ENCODE measurements at places on chromosomes 13 and 19. TPM values are rescaled to one million over a fixed set of nuclear protein-coding genes. Genes with fewer than 3 reads are reported as not detected.

The ZNF723 gene
- not detected for total RNA-seq

The BTBD2 gene
- 41.2 TPM for total RNA-seq

The PDE4C gene
- 1.2 TPM for total RNA-seq

The CYP2F1 gene
- total RNA-seq: not detected

The ZNF91 gene
- total RNA-seq: 624 TPM

The PROZ gene
- not detected for total RNA-seq

The SH2D3A gene
- 0.82 TPM for total RNA-seq

The NR2C2AP gene
- total RNA-seq: 9.0 TPM

The ZNF180 gene
- total RNA-seq: 19.2 TPM

The LGALS14 gene
- total RNA-seq: not detected

The ZNF284 gene
- total RNA-seq: 11.8 TPM

- no peak for DNase-seq
Measured at GRCh38 chr19:41297628-41298347, 12.2 kb upstream of the CCDC97 start.

DNA sequence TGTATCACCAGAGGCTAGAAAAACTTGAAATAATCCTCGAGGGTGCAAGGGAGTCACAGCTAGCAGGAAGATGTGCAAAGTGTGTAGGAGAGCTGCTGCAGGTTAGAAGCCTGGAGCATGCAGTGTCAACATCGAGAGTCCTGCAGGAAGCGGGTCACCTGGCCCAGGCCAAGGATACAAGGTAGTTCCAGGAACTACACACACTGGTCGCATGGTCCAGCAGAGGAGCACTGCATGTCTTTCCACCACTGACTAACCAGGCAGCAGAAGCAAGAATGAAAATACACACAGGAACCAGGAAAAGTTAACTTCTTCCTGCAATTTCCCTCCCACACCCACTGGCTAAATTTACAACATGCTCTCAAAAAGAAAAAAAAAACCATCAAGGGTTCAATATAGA is 36.0 kb upstream of the MIR17HG start:
- DNase-seq: no peak

- DNase-seq: peak; percentile 79
Measured at GRCh38 chr19:55179606-55180484, at the start of gene SYT5. TSS of gene SYT5 (minus strand) at chr19:55180289. CDS start at chr19:55179041, 1,248 bp downstream.

- no peak for DNase-seq
Measured at GRCh38 chr19:15506074-15506571, 2.2 kb upstream of the CYP4F22 start.

DNA sequence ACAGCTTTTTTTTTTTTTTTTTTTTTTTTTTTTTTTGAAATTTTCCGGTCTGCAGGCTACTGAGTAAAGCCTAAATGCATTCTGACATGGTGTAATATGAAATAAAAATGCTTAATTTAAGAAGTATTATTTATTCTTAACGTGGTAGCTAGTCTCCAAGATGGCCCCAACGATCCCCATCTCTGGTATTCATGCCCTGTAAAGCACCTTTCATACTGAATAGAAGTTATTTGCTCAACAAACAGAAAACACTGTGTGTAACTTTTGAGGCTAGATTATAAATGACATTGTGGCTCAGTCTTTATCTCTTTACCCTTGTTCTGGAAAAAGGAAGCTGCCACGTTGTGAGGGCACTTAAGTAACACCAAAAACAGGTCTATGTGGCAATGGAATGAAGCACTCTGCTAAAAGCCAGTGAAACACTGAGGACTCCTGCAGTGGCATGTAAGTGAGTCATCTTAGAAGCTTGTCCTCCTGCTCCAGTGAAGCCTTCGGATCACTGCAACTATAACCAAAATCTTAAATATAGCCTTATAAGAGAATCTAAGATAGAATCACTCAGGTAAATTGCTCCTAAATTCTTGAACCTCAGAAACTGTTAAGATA is 128.7 kb downstream of the UGGT2 start:
- DNase-seq: no peak

DNA sequence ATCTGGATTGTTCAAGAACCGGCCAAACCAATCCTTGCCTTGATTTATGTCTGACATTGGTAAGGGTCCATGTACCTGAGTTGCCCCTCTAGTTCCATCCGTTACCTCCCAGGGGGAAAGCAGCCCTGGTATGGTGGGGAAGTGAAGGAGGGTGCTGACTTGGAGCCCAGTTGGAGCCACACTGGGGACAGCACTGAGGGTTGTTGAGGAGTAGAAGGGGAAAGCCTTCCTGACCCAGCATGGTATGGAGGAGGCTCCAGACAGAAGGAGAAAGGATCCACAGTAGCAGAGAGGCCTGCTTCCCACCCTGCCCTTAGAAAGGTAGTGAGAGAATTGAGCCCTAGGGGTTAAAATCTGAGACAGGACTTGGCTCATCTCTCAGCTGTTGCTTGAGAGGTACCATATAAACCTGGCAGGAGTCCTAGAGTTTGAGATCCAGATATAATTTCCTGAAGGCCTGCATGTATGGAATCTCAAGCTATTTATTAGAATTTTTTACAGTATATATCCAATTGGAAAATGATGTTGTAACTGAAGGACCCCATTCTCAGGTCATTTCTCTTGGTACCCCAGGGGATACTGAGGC is 16.7 kb upstream of the FCGBP start:
- no peak for DNase-seq

- DNase-seq: no peak
Measured at GRCh38 chr19:19406878-19407632, 1.6 kb downstream of the GATAD2A start.

DNA sequence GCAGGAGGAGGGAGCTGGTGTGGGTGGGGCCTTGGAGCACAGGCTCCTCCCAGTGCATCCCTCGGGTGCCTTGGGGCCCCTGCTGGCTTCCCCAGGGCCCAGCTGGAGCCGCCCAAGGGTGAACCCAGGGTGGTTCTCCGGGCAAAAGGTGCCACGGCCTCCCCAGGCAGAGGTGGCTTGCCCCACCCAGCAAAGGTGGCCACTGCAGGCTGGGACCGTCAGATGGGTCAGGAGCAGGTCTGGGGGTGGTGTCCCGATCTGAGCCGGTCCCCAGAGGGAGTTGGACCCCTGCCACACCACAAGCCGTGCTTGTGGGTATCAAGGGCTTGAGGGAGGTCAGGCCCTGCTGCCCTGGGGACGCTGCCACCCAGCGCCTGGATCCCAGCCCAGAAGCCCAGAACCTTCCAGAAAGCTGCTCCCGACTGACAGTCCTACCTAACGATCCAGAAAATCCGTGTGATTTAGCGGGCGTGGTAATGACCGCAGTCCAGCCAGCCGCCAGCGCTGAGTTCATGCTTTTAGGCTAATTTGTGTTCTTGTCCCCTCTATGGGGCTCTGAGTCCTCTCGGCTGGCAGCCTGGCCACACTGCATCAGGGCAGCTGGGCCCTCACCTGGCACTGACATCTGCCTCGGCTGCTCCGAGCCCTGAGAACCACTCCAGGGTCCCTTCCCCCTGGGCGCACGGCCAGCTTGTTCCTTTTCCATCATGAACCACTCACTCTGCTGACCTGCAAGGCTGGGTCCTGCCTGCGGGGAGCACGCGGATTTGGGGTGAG is 5.0 kb upstream of the GRIN3B start:
- DNase-seq: no peak

- DNase-seq: no peak
Measured at GRCh38 chr13:43543331-43543730, 243.4 kb downstream of the ENOX1 start.

DNA sequence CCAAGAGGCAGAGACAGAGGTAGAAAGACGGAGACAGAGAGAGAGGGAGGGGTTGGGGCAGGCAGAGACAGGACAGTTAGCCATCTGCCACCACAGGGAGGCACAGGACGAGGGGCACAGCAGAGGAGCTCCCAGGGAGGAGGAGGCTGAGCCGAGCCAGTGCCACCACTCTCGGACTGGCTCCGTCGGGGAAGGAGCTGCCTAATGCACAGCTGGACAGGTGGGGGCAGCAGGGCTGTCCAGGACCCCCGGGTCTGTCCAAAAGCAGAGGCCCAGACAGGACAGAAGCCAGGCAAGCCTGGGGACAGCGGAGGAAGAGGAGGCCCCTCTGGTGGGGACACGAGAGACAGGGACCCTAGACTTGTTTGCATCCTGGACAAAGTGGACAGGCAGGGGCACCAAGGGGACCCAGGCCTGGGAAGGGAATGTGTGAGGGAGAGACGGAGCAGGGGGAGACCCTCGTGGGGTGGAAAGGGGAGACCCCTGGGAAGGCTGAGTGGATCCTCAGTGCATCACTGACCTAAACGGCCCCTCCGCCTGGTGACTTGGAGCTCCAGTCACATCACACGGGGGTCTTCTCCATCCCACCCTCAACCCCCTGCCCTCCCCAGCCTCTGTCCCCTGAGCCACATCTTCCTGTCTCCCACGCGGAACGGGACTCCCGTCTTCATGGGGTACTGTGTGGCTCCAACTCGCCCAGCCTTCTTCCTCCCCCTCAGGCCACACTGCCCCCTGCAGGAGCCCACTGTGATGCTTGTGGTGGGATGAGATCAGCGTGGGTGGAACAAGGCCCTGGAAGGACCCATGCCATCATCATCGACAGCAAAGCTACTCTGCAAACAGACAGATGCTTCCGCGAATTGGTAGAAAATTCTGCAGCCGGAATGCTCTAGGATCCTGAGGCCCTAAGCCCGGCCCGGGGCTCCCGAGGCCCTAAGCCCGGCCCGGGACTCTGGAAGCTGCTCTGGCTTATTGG is 915 bp downstream of the F10 start:
- DNase-seq: no peak

- DNase-seq: no peak
Measured at GRCh38 chr19:29088761-29089160, 124.2 kb downstream of the UQCRFS1 start.

- peak; percentile 20 for DNase-seq
Measured at GRCh38 chr19:54630782-54631181, 498 bp downstream of the LILRB1 start.

GRCh38 chr19:48624791-48625723 is 5.8 kb downstream of the SPHK2 start:
- no peak for DNase-seq

DNA sequence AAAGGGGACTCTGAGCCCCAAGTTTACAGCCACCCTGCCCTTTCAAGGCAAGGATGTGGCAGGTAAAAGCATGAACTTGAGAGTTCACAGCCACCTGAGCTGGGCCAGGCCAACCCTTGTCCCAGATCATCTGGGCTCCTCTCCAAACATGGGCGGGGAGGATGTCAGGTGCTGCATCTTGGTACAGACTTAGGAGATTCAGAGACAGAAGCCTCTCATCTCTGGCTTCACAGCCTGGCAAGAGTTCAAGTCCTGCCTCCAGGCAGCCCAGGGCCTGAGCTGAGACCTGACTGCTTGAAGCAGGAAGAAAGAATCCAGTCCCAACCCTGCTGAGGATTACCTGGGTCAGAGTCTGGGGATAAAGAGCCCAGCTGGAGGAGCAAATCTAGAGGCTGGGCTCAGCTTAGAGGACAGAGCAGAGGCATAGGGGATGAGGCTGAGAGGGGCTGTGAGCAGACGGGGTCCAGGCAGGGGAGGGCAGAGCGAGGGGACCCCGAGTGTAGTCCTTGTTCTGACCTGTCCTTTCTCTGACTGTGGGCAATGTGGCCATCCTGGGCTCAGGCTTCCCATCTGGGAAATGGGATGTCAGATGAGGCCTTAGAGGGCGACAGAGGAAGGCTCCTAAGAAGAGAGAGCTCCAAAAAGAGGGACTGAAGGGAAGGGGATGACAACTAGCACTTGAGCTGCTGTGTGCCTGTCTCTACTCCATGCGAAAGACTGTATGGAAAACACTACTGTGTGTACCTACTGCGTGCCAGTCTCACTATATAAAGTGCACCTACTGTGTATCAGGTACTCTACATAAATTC is 6.6 kb upstream of the OR10H5 start:
- DNase-seq: no peak

GRCh38 chr19:8216357-8216756 is 7.2 kb downstream of the CERS4 start:
- no peak for DNase-seq

- DNase-seq: no peak
Measured at GRCh38 chr19:2883686-2884439, 16.7 kb downstream of the ZNF556 start.

GRCh38 chr19:31908496-31909225 is 436.7 kb upstream of the ZNF507 start:
- DNase-seq: no peak

DNA sequence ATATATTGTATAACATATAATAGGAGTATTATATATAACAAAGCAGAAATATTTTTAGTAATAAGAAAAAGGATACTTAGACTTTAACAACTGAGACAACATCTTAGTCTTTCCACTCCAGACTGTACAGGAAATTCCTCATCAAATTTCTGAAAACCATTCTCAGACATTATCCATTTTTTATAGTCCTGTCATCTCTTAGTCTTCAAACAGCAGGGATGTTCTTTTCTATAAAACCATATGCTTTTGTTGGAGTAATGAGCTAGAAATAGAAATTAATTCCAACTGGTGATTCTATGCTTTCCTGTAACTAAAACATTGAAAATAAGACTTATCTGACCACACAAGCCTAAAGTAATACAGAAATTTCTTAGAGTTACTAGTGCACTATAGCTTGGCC is 82.2 kb upstream of the CSNK1A1L start:
- no peak for DNase-seq

DNA sequence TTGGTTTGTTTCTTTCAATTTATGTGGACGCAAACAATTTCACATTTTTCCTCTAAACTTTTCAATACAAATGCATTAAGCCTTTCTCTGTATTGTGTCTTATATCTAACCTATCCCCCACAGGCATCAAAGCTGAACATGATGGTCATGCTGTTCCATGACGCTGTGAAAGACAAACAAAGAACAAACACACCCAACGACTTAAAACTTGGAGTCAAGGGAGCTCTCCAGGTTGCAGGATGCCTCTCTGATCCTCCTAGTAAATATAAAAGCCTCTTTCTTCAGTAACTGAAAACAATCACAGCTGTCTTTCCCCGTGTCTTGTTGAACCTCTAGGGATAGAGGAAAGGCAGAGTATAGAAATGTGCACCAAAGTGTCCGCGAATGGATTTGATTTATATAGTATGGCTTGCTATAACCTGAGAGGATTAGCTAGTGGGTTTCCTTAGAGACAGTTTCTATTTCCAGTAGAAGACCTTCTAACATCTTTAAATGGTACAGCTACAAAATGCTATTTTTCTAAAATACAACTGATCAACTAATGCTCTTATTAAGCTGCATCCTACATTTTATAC is 43.1 kb downstream of the PCDH9 start:
- DNase-seq: no peak

DNA sequence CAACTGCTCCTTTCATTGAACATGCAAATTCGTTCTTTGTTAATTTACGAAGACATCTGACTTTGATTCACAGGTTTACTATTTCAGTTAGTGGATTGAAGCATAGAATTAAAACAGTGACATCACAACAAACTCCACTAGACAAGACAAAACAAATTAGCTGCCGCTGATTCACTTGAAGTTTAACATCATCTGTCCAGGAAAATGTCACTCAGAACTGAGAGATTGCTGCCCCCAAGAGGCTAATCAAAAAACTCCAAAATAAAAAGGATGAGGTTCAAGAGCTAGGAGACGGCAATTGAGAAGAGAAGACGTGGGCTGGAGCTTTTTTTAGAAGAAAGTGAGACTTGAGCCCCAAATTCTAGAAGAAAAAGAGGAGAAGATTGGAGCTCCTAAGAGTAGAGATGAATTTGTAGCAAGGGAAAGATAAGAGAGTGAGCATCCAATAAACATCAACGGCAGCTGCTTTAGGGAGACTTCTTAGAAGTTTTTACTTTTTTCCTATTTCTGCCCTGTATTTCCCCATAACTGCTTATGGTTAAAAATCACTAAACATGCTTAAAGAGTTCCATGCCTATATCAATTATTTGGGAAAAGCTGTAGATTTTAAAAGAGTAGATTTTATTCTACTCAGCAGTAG is 40.8 kb upstream of the TPP2 start:
- peak; percentile 22 for DNase-seq

- DNase-seq: no peak
Measured at GRCh38 chr13:97224544-97225300, 2.6 kb downstream of the MBNL2 start.
